ENCODE measurements at places on chromosomes 13 and 19.

DNA sequence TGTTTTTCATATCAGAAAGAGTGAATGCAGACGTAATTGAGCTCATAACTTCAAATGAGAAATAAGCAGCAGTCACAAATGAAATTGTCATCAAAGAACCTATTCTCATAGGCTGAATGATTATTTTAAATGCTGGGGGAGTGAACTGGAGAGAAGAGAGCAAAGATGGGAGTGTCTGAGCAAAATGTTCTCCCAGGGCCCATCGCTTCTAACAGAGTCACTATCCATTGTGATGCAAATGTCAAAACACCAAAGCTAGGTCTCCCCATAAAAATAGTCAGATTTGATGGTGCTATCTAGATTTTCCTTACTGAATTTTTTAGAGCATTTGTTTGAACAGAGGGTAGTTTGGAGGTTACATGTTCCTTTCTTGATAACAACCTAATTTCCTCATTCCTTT, 278.7 kb downstream of the PCDH9 start:
- DNase-seq = no peak

DNA sequence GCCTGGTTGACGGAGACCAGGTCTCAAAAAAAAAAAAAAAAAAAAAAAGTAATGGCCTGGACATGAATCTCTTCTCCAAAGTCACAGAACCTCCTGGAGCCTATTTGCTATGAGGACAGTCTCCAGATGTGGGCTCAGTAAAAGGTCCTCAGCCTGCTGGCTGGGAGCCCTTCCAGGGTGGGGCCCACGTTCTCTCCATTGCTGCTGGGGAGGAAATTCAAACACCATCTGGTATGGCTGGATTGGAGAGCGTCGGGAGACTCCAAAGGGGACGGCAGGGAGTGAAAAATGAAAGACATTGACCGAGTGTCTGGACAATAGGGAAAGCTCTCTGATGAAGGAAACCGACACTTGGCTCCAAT, 1.3 kb upstream of the PBX4 start:
- no peak for DNase-seq

DNA sequence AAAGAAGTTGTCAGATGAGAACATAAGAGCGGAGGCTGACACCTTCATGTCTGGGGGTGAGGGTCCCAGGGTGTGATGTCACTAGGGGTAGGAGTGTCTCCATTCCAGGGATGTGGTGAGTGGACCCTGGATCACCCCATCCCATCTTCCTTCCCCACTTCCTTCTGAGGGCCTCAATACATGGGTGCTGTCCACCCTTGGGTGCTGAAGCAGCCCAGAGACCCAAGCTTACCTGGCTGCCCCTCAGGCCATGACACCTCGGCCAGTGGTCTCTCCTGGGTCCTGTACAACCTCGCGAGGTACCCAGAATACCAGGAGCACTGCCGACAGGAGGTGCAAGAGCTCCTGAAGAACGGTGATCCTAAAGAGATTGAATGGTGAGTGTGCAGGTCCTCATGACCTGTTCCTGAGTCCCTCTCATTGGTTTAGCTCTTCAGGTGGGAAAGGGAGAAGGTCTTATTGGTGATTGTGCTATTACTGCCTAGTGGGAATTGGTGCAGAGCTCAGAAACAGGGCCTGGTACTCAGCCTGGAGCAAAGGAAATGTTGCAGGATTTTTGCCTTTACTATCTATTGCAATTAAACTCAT, 37.7 kb upstream of the CYP4F8 start:
- DNase-seq = no peak

DNA sequence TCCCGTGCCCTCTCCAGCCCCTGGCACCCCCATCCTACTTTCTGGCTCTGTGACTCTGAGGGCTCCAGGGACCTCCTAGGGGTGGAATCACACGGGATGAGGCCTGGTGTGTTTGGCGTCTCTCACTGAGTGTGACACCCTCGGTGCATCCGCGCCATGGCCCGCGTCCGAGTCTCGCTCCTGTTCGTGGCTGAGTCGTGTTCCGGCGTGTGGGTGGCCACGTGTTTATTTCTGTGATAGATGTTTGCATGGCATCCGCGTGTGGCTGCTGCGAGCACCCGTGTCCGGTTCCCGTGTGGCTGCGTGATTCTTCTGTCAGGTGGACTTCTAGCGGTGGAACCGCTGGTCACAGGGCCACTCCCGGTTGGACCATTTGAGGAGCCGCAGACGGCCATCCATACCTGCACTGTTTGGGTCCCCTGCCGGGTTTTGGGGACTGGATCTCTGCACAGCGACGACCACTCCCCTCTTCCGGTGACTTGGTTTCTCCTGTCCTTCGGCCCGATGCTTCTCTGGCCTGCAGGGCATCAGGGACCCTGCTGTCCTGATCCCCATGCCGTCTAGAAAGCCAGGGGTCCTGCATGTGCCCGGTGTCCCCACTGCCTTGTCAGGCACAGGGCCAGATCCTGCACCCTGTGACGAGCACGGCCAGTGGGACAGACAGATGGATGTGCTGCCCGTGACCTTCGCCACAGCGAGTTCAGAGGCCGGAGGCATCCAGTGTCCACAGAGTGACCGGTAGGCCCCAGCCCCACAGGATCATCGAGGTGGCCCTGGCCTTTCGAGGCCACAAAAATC, 8.5 kb downstream of the CSNK1G2 start:
- no peak for DNase-seq

DNA sequence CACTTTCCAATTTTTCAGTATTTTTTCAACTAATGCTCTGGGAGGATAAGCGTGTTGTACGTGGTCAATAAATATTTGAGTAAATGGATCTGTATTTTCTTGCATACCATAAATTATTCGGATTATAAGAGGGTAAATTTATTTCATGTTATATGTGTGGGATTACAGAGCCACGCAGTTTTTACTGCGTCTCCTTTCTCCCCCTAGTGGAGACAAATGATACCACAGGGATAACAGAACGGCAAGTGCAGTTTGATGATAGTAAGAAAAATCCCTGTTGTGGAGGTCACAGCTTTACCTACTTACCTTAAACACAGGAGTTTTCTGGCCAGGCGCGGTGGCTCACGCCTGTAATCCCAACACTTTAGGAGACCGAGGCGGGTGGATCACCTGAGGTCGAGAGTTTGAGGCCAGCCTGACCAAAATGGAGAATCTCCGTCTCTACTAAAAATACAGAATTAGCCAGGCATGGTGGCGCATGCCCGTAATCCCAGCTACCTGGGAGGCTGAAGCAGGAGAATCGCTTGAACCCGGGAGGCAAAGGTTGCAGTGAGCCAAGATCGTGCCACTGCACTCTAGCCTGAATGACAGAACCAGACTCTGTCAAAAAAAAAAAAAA, 16.8 kb downstream of the MBD3L2B start:
- no peak for DNase-seq

DNA sequence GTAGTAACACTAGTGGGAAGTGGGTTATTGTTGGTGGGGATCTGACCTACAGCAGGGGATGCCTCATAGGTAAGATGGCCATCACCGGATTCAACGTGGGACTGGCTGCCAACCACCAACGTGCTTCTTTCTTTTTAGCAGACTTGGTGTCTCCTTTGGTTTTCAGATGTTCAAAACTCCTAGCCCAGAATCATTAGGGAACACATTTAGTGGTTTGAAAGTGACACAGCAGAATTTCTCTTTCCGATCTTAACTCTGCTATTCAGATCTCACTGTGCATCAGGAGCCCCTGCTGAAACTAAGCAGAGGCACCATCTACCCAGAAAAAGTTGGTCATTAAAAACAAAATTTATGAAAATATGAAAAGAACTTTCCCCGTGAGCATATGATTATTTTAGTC, 36.7 kb upstream of the PCDH8 start:
- no peak for DNase-seq

GRCh38 chr19:42286349-42287016, 15.4 kb upstream of the PRR19 start:
- DNase-seq = no peak

DNA sequence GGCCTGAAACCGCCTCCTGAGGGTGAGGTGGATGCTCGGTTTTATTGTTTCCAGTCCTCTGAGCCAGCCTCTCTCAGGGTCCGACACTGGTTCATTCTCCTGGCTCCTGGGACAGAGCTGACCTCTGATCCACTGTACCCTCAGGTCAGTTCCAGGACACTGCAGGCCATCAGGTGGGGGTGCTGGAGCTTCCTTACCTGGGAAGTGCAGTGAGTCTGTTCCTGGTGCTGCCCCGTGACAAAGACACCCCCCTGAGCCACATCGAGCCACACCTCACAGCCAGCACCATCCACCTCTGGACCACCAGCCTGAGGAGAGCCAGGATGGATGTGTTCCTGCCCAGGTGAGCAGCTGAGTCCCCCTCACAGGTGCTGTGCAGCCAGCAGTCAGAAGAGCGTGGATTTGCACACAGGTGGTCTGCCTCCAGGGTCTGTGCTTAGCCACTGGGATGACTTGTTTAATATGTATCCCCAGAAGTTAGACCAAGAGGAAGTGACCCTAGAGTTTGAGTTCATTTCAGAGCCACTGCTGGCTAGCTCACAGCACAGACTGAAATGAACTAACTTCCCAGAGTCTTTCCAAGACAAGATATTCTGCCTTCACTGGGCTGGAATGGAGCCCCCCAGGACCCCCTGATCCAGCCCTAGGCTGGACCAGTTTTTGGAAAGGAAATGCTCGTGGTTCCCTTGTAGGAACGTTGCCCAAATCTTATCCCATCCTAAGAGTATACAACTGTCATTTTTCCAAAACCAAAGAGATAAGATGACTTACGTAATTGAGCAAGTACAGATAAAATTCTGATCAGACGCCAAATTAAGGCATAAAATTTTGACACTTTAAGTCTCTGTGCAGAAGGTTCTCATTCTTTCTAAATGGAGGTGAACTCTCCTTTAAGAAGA, 8.8 kb downstream of the SERPINE3 start:
- no peak for DNase-seq

GRCh38 chr13:109427148-109427547, 359.2 kb downstream of the IRS2 start:
- no peak for DNase-seq

- DNase-seq = no peak
These were observed 78.2 kb downstream of the SHISA2 start for GRCh38 chr13:25973576-25973975.

DNA sequence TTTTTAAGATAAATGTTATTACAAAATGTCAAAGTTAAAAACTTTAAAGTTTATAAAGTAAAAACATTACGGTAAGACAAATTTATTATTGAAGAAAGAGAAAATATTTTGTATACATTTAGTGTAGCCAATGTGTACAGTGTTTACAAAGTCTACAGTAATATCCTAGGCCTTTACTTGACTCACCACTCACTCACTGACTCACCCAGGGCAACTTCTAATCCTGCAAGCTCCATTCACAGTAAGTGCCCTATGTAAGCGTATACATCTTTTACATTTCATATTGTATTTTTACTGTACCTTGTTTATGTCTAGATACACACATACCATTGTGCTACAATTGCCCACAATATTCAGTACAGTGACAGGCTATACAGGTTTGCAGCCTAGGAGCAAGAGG, 448.2 kb downstream of the KCTD12 start:
- DNase-seq = no peak

DNA sequence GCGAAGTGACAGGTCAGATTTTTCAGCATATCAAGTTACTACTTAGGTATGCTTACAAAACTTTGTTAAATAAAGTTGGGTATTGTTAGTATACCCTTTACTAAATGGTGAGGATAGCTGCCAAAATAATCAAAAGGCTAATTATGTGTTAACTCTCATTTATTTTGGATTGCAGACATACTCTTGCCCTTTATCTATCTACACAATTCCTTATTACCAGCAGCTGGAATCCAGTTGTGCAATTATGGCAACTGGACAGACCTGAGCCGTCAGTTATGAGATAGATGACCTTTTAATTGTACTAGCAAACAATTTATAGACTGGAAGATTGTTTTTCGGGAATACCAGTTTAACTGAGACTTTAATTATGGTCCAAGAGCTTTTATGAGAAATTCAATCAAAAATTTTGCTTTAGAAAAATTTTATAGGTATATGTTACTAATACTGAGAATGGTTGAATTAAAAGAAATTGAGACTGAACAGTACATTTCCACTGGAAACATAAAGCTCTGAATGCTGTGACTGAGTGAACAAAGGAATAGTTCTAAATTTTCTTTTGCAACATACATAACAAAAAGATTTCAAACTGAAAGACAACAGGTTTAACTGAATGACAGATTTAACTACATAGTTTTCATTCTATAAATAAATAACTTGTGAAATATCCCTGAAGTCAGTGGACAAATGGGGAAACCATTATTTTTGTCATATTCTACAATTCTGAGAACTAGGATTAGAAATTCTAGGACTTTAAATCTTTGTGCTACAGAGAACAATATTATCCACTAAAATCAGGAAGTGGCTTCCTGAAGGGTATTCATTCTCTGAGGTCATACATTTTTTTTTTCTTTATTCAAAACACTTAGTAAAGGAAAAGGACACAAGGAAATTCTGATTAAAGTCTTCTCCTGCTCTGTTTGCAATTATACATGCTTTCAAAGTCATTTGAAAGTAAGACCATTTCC, 97.4 kb downstream of the ZC3H13 start:
- no peak for DNase-seq

DNA sequence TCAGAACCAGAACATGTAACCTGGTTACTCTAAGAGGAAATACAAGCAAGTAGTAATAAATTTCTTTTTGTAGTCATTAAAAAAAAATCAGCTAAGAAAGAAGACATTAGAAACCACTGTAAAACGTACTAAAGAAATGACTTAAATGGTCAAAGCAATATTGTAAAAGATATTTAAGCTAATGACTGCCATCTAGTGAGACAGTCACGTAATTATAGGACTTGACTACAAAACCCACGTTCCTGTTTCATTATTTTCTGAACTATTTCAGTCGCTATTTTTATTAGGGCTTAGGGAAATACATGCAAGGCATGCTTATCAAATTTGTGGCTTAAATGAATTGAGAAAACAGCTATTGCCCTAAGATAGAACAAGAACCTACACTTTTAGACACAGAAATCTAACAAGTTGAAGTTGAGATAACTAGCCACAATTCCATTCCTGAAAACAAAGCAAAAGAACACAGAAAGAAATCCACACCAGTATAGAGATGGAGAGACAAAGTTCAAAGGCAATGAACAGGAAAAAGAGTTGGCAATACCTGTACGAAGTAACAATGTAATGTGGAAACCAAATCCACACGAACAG, 17.9 kb downstream of the ALG5 start:
- DNase-seq = no peak

GRCh38 chr19:30557927-30558557, 185.9 kb downstream of the ZNF536 start:
- DNase-seq = no peak

DNA sequence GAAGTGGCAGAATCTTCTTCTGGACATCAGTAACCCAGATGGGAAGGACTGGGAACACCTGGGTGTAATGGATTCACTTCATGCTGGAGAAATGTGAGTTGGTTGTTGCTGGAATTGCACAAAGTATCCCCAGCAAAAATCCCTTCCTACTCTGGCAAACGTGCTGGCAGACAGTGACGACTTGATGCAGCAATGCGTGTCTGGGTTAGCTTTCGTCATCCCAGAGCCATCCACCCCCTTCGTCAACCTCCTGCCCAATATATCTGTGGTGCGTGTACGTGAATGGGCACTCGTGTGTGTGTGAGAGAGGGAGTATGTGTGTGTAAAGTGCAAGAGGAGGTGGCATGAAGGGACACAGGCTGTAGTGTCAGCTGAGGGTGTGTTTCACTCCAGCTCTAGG, 70.9 kb downstream of the TM9SF2 start:
- no peak for DNase-seq

All from activated CD4-positive, alpha-beta T cell treated with anti-CD3 and anti-CD28 coated beads, Interleukin-2, amount 50 U/mL, for 1 hour (primary cell).